ENCODE measurements at places on chromosomes 6 and 20. TPM values are rescaled to one million over a fixed set of nuclear protein-coding genes. Genes with fewer than 3 reads are reported as not detected.

- DNase-seq, result no peak
These were observed 31.0 kb downstream of the SIRPA start for GRCh38 chr20:1926237-1926636.

GRCh38 chr6:108661982-108662381, 101.3 kb downstream of the FOXO3 start:
- DNase-seq, result no peak

DNA sequence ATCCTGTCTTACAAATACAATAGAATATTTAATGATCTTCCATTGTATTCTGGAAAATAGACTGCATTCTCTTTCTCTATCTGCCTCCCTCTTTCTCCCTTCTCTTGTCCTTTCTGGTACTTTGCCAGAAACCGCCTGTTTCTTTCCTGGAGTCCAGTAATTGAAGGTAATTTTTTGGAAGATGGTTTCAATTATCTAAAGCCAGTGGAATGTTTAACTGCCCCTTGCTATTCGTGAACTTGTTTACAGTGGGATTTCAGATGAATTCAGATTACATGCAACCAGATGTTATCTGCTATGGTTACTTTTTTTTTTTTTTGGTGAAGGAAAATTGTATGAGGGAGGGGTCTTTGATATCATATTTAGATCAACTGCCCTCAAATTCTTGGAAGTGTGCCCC, 655.5 kb upstream of the FLRT3 start:
- no peak for DNase-seq

- DNase-seq, result no peak
These were observed 15.9 kb downstream of the UNC5CL start for GRCh38 chr6:41023114-41023513.

- DNase-seq, result no peak
These were observed 464.1 kb upstream of the ARID1B start for GRCh38 chr6:156313037-156313436.

- DNase-seq, result peak; percentile 7
These were observed 65.1 kb downstream of the CGA start for GRCh38 chr6:87029711-87030314.

GSTA2 gene
- not detected for polyA plus RNA-seq

- no peak for DNase-seq
These were observed 27.1 kb downstream of the RAB44 start for GRCh38 chr6:36724514-36725390.

B3GAT2 gene
- 0.16 TPM for polyA plus RNA-seq

HLA-F gene
- polyA plus RNA-seq, result 212 TPM

DNA sequence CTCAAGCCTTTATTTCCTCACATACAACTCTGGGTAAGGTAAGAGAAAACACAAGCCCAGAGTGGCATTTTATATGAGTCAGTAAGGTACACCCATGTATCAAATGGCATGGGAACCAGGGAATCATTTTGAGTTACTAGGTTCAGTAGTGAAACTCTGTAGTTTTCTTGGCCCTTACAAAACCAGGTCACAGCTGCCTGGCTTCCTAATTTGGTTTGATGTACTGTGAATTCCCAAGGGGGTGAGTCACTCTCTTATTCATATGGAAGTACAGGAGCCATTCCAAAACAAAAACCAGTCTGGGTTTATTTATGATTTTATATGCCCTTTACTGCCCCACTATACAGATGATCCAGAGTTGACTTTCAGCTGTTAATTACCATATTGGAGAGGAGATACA, 70.7 kb downstream of the PDE7B start:
- no peak for DNase-seq

DNA sequence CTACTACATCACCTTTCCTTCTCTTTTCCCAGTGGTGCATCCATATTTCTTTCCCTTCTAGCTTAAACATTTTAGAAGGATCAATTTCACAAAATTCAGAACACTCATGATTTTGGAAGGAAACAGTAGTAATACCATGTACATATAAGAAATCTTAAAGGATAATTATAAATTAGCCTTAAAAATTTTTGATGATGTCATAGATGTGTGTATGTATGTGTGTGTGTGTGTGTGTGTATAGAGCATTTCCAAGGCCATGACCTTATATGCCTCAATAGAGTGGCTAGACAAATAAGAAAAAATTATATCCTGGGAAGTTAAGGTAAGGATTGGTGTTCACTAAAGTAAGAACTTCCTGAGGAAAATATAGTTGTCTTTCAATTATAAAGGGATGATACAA, 24.1 kb upstream of the HS3ST5 start:
- DNase-seq, result no peak

SLC22A7 gene
- not detected for polyA plus RNA-seq

GRCh38 chr20:14415467-14415866, 78.1 kb upstream of the FLRT3 start:
- no peak for DNase-seq

- DNase-seq, result no peak
These were observed 57.4 kb upstream of the DACT2 start for GRCh38 chr6:168376811-168377483.

DNA sequence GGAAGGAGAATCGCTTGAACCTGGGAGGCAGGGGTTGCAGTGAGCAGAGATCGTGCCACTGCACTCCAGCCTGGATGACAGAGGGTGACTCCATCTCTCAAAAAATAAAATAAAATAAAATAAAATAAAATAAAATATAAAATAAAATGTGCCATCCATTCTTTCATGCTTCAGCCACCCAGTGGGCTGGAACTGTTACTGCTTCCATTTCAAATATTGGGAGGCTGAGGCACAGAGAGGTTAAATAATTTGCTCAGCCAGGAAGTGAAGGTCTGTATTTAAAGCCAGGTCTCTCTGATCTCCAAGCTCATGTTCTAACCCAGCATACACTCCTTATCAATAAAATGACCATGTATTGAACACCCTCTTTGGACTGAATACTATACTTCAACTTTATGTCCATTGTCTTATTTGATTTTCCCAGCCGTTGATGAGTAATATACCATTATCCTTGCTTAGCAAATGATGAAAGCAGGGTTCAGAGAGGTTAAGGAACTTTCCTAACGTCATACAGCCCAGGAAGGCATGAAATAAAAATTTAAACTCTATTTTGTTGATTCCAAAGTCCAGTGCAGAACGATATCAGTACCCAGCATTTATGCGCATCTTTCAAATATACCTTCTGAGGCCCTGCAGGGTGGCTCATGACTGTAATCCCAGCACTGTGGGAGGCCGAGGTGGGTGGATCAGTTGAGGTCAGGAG, 25.8 kb upstream of the SLC9A8 start:
- DNase-seq, result no peak

TMX4 gene
- polyA plus RNA-seq, result 56.9 TPM

Measured in naive B cell (primary cell).